HFFc6 (cell line): ENCODE measurements at places on chromosomes 5 and 9. TPM values are rescaled to one million over a fixed set of nuclear protein-coding genes. Genes with fewer than 3 reads are reported as not detected.

- H3K27me3 ChIP-seq: no peaks in the 10 kb centered on the region
- H3K36me3 ChIP-seq: peaks cover 10% of the 10 kb centered on the region
- H3K4me3 ChIP-seq: peak overlapping the region; percentile 61
Measured at GRCh38 chr9:87290241-87291052, 207.2 kb upstream of the DAPK1 start.

DNA sequence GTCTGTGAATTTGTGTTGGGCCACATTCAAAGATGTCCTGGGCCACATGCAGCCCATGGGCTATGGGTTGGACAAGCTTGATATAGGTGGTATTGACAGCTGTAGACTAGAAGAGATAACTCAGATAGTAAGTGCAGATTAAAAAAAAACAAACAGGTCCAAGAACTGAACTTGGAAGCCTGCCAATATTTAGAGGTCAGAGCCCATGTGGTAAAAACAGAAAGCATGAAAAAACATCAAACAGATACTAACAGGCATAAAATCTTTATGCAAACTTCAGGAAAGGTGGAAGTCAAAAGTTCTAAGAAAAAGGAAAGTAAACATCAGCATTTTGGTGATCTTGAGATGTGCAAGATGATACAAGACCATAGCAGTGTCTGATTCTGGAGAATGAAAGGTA is 155.1 kb upstream of the NR4A3 start:
- H3K4me1 ChIP-seq: no peaks in the 10 kb centered on the region
- no peak overlapping the region for H3K27ac ChIP-seq
- H3K27me3 ChIP-seq: peaks cover 5% of the 10 kb centered on the region
- DNase-seq: no peak

DNA sequence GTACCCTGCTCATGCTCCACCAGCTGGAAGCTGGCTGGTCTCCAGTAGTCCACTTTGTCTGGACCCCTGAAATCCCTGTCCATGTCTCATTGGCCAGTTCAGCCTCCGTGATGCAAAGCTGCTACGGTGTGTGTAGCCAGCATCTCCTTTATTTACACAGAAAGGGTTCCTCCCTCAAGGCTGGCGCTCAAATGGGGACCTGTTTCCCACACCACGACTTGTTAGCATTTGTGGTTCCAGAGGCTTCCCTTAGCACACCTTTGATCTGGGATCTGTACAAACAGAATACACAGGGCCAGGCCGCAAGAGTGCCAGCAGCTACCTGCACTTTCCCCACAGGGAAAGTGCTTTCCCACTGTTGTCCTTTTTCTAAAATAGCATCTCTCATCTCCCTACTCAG is 5.7 kb upstream of the SMU1 start:
- no peak overlapping the region for H3K27ac ChIP-seq
- H3K27me3 ChIP-seq: no peaks in the 10 kb centered on the region
- DNase-seq: no peak
- no peak overlapping the region for H3K4me3 ChIP-seq
- no peaks in the 10 kb centered on the region for H3K36me3 ChIP-seq
- no peaks in the 10 kb centered on the region for H3K4me1 ChIP-seq

DNA sequence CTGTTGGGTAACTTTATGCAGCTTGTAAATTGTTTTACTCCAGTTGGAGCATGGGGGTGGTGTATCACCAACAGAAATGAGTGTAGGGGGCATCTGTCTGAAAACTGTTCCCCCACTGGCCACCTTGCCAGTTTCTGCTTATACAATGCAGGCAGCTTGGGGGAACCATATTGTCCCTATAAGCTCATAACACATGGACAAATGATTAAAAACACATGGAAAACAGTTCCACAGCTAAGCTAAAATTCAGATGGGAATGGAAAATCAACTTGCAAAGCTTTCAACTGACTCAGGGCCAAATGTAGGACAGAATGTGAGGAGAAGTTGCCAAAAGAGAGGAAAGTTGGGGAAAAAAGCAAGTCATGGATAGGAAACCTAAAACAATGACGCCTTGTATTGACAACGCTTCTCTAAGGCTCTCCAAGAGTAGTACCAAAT is 7.9 kb upstream of the CER1 start:
- no peaks in the 10 kb centered on the region for H3K36me3 ChIP-seq
- H3K4me3 ChIP-seq: no peak overlapping the region
- H3K27me3 ChIP-seq: peaks cover 3% of the 10 kb centered on the region

GRCh38 chr9:78994471-78994870 is 577.3 kb upstream of the TLE4 start:
- no peaks in the 10 kb centered on the region for H3K27me3 ChIP-seq
- DNase-seq: no peak
- H3K4me1 ChIP-seq: peaks cover 74% of the 10 kb centered on the region
- peaks cover 30% of the 10 kb centered on the region for H3K36me3 ChIP-seq

BRD8 gene
- total RNA-seq: 46.9 and 50.2 TPM in 2 replicates

TPPP gene
- 0.21 to 0.32 TPM (median 0.22 TPM) in 3 replicates for total RNA-seq

LRRC70 gene
- 0.18 to 0.50 TPM (median 0.25 TPM) in 3 replicates for total RNA-seq

NEK6 gene
- 71.8 to 75.8 TPM (median 72.0 TPM) in 3 replicates for total RNA-seq
